ENCODE measurements at places on chromosomes 11 and 22.

GRCh38 chr11:1943977-1944376 is 3.2 kb upstream of the MRPL23 start:
- peak; percentile 7 for DNase-seq

- no peak for DNase-seq
Measured at GRCh38 chr22:23700706-23701105, 9.9 kb downstream of the RGL4 start.

DNA sequence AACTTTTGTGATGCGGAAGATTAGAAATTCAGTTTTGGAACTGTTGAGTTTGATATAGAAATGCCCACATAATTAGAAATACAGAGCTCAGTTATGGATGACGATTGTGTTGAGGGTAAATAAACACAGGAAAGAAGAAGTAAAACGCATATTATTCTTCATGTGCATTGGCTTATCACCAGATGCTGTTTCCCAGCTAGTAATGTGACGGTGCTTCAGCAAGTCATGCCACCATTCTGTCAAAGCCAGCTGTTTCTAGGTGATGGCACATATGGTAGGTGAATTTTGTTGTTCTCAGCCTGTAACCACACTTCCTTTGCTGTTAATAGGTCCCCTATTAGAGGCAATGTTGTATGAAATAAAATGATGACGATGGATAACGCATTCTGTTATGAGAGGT is 68.9 kb downstream of the C11orf65 start:
- no peak for DNase-seq

- DNase-seq = no peak
Measured at GRCh38 chr11:2591805-2592204, 108.0 kb downstream of the KCNQ1OT1 start.

DNA sequence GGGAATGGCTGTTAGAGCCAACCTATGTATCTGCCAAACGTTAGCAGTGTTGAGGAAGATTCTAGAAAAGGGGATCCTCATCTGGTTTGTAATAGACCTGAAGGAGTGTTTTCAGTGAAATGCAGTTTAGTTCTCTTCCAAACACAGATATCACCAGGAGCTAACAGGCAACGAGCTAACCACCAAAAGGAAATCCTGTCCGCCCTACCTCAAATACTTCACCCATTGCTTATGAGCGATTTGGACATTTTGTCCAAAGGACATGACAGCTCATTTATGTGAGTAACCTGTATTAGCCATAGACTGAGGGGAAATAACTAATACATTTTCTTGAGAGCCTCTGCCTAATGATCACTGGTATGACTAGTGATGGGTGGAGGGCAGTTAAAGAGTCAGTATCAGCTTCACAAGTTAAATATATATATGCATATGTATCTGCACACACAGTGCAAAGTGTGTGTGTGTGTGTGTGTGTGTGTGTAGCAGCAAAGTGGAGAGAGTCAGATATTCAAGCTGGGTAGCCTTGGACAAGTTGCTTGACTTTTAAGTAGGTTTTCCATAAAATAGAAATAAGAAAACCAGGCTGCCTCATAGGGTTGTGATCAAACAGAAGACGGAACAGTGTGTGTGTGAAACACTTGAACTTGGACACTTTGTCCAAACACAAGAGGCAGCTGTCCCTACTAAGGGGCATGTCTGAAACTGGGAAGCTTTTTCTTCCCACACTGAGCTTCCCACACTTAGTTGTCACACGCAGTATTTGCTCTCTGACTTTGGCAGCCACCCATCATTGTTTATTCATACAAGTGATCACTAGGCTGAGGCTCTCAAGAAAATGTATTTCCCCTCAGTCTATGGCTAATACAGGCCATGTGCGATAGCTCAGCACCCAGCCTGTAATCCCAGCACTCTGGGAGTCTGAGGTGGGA is 940 bp upstream of the C11orf91 start:
- no peak for DNase-seq

DNA sequence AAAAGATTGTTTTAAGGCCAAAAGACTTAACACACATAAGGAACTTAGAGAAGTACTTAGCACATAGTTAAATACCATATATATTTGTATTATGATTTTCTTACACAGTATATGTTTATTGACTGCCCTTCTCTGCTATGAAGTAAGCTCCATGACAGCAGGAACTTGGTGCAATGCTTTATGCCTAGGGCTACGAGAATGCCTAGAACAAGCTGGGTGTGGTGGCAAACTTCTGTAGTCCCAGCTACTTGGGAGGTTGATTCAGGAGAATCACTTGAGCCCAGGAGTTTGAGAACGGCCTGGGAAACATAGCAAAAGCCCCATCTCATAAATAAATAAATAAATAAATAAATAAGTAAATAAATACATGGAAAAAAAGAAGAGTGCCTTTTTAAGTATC is 1.9 kb downstream of the SLC5A12 start:
- DNase-seq = no peak

- DNase-seq = no peak
Measured at GRCh38 chr11:105211806-105212554, 72.4 kb upstream of the CARD18 start.

- no peak for DNase-seq
Measured at GRCh38 chr22:27727673-27728451, 73.7 kb downstream of the MN1 start.

DNA sequence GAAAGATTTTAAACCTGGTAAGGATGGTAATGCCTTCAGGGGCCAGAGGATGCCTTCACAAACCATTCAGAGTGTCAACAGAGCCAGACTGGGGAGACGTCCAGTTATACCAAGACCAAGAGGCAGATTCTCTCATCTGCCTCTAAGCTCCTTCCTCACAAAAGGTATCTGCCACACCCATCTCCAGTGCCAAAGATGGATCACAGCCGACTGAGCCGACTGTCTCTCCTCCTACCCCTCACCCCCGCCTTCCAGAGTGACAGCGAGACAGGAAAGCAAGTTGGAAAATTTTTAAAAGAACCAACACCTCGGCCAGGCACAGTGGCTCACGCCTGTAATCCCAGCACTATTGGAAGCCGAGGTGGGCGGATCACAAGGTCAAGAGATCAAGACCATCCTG is 79.1 kb upstream of the AKIP1 start:
- DNase-seq = no peak

DNA sequence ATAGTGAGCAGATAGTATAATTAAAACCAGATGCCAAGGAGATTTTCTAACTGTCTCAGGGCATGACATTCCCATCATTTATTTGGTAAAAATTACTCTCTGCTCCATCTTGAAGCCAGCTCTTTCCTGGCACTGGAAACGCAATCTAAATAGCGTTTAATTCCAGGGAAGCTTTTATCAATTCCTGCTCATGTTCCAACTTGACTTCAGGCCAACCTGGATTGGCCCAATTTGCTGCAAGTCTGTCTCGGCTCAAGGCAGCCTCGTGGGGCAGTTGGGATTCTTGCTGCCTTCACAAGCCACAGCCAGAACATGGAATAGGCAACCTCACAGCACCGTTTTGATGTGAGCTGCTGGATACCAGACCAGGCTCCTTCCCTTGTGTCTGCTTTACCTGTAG is 1255.9 kb downstream of the TBC1D22A start:
- no peak for DNase-seq

DNA sequence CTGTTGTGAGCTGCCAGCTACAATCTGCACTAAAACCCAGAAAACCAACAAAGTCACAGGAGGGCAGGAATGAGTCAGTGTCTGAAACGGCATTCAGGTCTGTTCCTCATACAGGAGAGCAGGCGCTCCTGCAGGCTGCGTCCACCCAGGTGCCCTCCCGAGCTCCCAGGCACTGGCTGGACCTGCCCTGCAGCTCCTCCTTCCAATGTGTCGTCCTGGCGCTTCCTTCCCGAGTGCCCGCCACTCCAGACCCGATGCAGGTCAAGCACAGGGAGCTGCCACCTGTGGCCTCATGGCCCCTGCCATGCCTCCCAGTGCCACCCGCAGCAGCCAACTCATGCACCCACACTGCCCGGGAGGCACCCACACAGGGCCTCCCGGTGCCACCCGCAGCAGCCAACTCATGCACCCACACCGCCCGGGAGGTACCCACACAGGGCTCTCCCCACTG is 12.0 kb downstream of the BRD1 start:
- DNase-seq = no peak

DNA sequence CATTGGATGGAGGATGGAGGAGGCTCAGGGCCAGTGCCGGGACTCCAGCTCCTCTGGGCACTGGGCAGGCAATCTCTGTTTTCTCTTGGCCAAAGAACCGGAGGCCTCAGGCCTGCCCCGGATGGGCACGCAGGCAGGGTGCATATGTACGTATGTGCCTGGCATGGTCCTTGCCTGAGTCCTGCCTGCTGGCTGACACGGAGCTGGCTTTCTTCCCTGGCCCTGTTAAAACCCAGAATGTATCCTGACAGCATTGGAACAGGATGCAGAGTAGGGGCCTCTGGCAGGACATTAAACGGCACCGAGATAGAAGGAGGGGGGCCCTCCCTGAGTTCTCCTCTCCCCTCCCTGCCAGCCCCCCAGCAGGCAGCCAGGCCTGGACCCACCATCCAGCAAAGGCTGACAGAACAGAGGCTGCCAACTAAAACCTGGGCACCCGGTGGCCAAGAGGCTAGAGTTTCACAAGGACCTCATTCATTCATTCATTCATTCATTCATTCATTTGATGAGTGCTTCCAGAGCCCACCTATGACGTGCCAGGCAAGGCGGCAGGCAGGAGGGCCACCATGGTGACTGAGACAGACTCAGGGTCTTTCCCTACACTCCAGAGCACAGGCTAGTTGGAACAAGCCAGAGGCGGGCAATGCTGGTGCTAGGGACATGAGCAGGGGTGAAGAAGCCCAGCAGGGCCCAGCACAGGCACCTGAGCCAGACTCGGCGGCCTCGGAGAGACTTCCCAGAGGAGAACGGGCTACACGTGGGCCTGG is 28.8 kb downstream of the FLRT1 start:
- no peak for DNase-seq

DNA sequence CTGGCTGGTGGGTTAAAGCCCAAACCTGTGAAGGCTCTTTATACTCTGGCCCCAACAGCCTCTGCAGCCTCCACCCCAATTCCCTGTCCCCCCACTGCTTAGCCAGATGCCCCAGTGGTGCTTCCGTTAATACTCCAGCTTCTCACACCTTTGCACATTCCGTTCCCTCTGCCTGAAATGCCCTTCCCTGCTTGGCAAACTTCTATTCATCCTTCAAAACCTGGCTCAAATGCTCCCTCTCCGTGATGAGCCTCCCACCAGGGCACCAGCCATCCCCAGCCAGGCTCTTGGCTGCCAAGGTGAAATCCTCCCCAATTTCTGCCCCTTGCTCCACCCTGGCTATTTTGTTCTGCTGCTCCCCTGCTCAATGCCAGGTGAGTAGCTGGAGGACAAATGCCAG is 12.5 kb upstream of the FADS3 start:
- DNase-seq = no peak

DNA sequence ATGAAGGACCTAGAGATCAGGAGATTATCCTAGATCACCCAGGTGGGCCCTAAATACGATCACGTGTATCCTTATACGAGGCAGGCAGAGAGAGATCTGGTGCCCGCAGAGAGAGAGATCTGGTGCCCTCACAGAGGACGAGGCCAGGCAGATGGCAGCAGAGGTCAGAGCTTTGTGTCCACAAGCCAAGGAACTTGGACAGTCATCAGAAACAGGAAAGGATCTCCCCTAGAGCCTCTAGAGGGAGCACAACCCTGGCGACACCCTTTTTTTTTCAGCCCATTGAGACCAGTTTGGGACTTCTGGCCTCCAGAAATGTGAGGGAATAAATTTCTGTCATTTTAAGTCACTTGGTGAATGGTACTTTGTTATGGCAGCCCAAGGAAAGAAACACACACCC is 25.5 kb upstream of the TIMP3 start:
- DNase-seq = no peak

DNA sequence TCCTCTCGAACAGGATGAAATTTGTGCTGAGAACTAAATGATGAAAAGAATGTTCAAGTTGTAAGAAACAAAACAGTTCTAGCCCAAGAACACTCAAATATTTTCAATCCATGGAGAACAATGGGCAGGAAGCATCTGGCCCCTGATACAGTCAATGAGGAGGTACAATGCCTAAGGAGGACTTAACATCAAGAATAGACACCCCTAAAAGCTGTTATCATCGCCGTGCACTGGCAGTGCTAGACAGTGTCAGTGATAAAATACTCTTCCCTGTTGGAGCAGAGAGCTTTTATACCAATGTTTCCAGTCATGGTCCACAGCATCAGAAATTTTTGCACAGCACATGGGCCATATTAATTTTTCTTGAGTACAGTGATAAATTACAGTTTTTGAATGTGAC is 20.2 kb upstream of the VSTM5 start:
- DNase-seq = no peak

- DNase-seq = no peak
Measured at GRCh38 chr11:58509748-58510147, 1.8 kb upstream of the OR5B21 start.

- DNase-seq = no peak
Measured at GRCh38 chr11:8261921-8262551, 1.6 kb downstream of the LMO1 start.

DNA sequence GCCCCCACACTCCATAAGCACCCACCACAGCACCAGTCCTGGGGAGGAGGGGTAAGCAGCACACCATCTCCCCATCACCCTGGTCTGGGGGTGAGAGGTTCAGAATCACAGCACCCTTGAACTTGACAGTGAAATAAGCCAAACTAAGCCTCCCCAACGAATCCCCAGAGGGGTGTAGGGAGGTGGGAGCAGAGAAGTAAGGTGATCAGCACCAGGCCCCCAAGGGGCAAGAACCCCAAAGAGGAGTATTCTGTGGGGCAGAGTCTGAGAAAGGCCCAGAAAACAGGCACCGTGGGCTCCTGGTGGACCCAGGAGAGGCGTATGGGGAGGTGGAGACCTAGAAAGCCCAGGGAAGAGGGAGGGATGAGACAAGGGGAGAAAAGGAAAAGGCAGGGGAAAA is 30.9 kb downstream of the ARAP1 start:
- no peak for DNase-seq

DNA sequence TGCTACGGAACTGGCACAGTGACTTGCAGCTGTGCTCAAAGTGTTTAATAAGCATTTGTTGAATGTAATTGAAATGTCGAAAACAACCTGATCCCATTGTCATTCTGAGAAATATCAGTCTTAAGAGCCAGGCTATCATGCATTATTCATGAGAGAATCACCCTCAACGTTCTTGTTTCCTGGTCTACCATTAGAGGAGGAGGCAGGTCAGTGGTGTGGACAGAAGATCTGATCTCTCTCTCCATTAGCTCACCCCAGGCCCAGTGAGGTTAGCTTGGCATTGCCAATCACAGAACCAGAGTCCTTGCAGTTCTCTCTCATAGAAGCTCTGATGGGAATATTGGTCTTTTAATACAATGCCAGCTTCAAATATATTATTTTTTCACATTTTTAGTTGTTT is 121.1 kb upstream of the SPON1 start:
- no peak for DNase-seq

- no peak for DNase-seq
Measured at GRCh38 chr11:119445379-119445778, 22.4 kb upstream of the THY1 start.

- DNase-seq = no peak
Measured at GRCh38 chr11:91563176-91563575, 661.4 kb upstream of the FAT3 start.

DNA sequence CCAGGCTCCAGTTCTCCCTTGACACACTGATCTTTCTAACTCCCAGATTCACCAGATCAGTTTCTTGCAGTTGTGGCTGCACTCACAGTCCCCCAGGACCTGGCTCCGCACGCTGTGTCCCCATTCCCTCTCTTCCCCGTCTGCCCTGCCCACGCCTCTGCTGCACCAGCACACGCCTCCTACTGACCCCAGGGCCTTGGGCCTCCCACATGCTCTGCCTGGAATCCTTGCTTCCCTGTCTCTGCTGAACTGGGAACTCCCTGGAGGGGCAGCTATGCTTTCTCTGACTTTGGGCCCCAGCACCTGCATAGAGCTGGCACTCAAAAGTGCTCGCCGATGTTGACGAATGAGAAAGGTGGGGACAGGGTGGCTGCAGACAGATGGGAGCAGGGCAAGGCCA is 68.9 kb downstream of the MYO7A start:
- DNase-seq = no peak

Measured in stimulated activated naive CD8-positive, alpha-beta T cell treated with anti-CD3 and anti-CD28 coated beads, Interleukin-15, amount 100 ng/mL, for 72 hours (primary cell).